ENCODE measurements at places on chromosomes 2 and 18.
A peak's percentile ranks its signal among the peaks of the same experiment; 100 is the strongest.

DNA sequence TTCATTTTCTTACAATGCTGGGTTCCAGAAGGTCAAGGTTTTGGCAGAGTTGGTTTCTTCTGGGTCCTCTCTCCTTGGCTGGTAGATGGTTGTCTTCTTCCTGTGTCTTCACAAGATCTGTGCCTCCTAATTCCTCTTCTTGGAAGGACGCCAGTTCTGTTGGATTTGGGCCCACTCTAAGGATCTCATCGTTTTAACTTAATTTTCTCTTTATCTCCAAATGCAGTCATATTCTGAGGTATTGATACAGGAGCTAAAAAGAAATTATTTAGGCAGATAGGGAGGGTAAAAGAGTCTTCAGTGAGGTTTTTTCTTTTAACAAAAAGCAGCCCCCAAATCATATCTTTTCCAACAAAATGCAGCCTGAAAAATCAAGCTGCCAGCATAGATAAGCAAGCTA is 998.4 kb downstream of the SOCS6 start:
- no peak for DNase-seq

- no peak for DNase-seq
Measured at GRCh38 chr18:49747876-49748275, 65.5 kb downstream of the ACAA2 start.

GRCh38 chr2:215548714-215549113 is 112.8 kb upstream of the FN1 start:
- no peak for DNase-seq

DNA sequence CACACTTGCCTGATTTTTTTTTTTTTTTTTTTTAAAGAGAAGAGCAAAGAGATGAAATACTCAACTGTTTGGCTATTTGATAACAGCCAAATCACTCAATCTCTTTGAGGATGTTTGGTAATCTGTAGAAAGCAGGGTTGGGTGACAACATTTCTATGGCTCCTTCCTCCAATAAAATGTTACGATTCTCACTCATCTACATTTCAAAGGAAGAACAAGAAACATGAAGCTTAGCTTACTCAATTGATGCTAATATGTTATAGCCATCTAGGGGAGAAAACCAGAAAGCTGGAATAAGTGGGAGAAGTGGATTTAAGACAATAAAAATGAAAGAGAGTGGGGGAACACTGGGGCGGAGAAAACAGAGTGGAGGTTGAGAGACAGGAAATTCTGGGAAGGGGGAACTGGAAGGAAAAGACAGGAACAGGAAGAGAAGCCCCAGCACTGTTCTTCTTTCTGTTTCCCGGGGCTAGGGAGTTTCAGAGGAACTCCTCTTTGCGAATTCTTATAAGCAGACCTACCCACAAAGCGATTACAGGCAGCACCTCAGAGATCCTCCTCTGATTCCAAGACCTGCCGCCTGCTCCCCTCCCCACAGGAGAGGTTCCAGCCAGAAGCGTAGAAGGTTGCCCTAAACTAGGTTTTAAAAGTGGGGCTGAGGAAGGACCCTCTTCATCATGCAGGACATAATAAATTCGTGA is 13.3 kb downstream of the ST3GAL5 start:
- no peak for DNase-seq

GRCh38 chr2:172884336-172884735 is 148.7 kb downstream of the RAPGEF4 start:
- DNase-seq, result no peak

DNA sequence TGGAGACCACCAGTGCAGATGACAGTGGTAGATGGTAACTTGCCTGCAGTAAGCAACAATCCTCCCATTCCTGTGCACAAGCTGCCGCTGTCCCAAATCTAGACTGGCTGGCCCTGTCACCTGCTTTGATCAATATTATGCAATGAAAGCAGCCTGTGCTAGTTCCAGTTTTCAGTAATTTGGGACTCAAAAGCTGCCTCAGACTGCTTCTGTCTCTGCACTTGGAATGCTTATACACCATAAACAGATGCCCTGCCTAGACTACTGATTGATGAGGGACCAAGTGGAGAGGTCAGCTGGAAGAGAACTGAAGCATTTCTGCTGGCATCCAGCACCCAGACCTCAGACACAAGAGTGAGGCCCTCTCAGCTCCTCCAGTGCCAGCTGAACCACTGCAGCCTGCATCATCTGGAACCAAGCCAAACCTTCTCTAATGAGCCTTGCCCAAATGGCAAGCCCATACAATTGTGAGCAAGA is 24.9 kb downstream of the CCBE1 start:
- no peak for DNase-seq

GRCh38 chr2:222050981-222051380 is 247.8 kb downstream of the PAX3 start:
- no peak for DNase-seq

DNA sequence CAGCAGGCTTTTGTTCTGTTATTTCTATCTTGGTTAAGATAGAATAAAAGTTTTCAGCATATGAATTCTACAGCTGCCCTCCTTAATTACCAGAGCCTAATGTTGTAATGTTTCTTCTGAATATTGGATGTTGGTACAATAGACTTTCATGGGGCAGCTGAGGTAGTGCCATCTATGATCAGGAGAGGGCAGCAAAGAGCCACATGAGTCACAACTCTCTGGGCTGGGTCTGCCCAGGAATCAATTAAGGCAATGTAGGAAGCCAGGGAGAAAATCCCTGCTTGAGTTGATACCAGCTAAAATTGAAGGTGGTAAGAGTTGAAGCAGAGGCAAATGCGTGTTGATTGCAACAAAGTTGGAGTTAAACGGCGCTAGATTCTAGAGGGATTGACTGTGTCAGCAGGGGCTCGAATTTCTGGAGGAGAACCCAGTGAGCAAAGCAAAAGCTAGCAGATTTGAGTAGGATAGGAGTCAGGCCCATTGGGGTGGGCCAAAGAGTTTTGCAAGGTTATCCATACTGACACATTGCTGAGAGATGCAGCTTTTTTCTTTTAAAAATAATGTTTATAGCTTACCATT is 10.6 kb upstream of the MC5R start:
- DNase-seq, result peak; percentile 6

- DNase-seq, result no peak
Measured at GRCh38 chr2:203209538-203209937, 29.3 kb upstream of the CYP20A1 start.

All from CD4-positive, alpha-beta T cell treated with Interferon gamma for 1 hour (primary cell).